Right forelimb (tissue), 1 donor: ENCODE measurements at places on chromosomes 2 and 18.
A peak's percentile ranks its signal among the peaks of the same experiment; 100 is the strongest.

DNA sequence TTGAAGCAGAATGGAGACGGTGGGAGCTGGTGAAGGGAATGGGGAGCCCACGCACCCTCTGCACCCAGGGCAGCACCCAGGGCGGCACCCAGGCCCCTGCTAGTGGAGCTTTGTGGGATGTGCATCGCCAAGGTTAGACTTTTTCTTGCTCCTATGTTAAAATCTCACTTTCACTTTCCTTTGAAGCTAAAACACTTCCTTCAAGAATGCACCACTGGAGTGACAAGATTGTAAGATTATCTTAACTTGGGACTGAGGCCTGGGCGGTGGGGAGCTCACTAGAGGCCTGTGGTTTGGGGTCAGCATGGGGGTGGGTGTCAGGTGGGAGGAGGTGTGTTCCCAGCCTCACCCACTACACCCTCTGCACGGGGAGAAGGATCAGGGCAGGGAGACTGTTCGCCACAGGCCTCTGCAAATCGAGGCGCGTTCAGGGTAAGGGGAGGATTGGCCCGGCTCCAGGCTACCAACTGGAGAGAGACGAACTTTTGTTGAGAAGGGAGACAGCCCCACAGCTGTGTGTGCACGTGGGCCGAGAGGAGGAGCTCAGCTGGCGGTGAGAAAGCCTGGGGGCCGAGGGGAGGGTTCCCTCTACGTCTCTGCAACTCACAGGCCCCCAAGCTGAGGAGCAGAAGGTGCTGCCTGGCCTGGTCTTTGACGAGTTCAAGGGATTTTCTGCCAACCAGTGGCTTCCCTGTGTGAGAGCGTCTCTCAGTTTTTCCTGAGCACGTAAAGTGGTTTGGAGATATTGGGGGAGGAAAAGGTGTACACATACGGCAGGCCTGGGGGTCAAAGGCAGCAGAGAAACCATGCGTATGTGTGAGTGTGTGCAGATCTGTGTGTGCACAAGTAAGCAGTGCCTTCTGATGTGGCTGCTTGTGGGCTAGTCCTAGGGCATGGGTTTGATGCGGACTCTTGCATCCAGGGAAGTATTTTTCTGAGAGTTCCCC is 147.7 kb downstream of the KLHL29 start:
- peak; percentile 70 for DNase-seq

GRCh38 chr18:68033466-68033865 is 516.9 kb upstream of the DSEL start:
- no peak for DNase-seq

DNA sequence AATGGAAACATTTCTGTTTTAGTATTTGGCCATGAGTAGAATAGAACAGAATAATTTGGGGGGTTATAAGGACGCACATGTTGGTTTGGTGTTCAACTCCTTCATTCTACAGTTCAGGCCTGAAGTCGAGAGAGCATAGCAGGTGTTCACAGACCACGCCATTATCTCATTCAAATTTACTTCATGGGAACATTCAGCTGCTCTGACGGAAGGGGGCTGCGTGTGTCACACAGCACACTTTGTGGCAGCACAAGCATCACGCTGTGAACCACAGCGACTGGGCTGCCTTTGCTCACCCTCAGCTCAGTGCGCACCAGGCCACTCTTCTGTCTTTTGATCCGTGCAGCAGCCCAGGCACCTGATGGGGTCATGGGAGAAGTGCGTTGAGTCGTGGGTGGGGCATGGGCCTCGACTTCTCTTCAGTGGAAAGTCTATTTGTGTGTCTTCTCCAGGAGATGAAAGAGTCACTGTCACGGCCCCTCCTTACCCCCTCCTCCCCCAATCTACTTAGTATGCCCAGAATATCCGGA is 348.6 kb upstream of the SALL3 start:
- DNase-seq = peak; percentile 5

- DNase-seq = no peak
These were observed 84.3 kb downstream of the ASB1 start for GRCh38 chr2:238510911-238511613.

DNA sequence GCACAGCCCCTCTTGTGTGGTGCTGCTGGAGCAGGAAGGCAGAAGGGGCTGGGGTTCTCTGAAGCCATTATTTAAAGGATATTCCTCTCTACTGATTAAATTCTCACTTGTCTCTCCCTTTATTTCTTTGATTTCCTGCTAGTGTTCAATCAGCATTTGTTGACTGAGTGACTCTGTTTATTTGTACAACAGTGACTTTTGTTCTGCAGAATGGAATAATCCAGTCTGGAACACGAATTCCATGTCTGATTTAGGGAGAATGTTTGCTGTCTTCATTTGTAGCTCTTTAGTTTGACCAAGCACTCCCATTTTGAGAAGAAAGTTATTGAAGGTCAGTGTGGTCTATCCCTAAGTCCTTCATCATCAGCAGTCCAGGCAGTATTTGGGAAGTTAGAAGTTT is 141.2 kb downstream of the SETBP1 start:
- no peak for DNase-seq

DNA sequence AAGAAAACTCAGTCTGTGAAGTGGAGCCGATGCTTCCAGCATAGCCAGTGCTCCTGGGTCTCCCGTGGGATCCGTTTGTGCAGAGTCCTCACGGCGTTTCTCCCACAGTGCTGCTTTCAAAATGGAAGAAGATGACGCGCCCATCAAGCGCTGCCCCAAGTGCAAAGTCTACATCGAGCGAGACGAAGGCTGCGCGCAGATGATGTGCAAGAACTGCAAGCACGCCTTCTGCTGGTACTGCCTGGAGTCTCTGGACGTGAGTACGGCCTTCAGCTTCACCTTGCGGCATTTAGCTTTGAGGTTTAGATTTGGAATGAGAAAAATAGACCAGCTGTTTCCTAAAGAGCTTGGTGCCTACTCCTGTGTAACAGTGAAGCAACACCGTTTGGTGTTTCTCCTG is 107.0 kb downstream of the RNF144A start:
- no peak for DNase-seq

- DNase-seq = no peak
These were observed 62.1 kb upstream of the REL start for GRCh38 chr2:60819155-60819862.

DNA sequence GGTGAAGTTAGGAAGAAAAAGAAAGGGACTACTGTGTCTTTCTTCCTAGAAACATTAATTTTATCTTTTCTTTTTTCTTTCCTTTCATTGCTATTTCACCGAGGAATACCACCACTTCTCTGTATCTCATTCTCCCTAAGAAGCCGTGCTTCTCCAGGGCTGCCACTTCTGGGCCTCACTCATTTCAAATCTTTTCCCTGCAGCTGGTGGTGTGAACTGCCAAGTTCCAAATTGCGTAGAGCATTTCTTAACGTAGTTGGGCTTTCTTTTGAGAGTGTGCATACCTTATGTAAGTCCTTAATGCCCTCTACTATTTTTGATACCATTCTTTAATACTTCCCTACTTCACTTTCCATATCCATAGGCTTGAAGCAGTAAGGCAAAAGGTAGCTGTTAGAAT is 66.7 kb upstream of the CYP1B1 start:
- DNase-seq = no peak

DNA sequence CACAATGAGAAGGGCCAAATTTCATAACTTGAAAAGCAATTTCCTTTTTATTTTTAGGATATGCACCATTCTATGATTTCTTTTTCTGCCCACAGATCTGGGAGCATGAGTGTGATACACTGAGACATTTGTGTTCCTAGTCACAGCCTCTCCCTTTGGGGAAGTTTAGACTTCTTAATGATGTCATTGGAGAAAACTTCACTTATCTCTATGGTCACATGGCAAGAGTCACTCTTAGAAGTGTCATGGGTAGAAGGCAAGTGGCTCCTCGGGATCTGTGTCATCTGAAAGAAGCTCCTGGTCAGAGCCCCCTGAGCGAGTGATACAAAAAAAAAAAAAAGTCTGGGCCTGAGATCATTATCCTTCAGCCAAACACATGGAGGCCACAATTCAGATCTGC is 62.5 kb upstream of the LGALSL start:
- DNase-seq = no peak

- DNase-seq = no peak
These were observed 54.7 kb downstream of the SERPINB7 start for GRCh38 chr18:63829886-63830285.

- DNase-seq = no peak
These were observed 42.2 kb downstream of the UPP2 start for GRCh38 chr2:158143703-158144360.

DNA sequence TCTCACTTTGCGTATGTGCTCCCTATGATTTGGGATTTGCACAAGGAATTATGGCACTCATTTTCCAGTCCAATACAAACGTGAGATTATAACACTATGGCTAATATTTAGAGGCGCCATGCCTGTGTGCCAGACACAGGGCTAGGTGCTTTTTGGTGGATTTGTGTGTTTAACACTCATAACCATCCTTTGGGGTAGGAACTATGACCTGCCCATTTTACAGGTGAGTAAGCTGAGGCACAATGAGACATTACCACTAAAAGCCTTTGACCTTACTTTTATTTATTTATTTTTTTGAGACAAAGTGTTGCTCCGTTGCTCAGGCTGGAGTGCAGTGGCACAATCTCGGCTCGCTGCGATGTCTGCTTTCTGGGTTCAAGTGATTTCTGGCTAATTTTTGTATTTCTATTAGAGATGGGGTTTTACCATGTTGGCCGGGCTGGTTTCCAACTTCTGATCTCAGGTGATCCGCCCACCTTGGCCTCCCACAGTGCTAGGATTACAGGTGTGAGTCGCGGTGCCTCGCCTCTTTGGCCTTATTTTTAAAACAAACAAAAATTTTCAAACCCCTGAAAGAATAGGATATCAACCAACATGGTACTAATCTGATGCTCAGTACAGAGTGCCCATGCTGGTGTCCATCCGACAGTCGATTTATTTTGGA is 26.6 kb upstream of the GLI2 start:
- DNase-seq = no peak

DNA sequence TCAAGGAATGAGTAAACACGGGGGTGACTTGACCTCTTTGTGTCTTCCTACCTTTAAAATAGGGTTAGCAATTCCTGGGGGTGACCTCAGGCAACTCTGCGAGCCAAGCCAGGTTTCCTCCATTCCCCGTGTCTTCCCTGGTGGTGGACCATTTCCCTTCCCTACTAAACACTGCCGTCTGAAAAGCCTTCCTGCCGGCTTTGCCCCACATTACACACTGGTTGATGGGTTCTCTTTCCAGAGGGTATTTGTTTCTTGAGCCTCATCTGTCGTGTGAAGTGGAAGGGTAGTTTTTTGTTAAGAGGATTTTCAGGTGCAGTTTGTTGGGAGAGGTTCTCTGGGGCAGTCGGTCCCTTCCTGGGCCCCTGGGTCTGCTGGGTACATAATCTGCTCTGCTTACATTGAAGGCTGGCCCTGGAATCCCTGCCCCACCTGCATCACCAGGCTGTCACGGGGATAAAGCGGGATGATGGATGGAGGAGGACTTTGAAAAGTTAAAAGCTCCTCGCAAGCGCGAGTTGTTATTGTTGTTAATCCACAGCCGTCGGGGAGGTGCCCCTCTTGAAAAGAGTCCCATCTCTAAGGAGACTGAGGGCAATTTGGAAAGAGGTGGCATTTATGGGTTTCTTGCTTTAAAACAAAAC is 175.4 kb upstream of the SPRED2 start:
- no peak for DNase-seq

DNA sequence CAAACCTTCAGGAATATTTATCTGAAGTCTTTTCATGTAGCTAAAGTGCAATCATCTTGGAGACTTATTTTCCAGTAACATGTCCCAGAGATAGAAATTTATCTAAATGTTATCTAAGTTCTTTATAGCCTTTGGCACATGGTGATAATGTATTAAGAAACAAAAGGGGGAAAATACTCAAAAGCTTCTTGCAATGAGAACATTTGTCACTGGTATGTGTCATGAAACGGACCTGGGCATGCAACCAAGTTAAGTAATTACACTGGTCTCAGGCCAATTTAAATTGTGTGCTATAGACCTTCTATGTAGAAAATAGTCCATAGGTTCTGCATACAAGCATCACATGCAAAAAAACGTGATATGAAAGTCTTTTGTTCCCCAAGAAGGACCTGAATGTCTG is 136.2 kb downstream of the SLC8A1 start:
- no peak for DNase-seq

- DNase-seq = no peak
These were observed 528 bp downstream of the ATG9A start for GRCh38 chr2:219228911-219229304.

DNA sequence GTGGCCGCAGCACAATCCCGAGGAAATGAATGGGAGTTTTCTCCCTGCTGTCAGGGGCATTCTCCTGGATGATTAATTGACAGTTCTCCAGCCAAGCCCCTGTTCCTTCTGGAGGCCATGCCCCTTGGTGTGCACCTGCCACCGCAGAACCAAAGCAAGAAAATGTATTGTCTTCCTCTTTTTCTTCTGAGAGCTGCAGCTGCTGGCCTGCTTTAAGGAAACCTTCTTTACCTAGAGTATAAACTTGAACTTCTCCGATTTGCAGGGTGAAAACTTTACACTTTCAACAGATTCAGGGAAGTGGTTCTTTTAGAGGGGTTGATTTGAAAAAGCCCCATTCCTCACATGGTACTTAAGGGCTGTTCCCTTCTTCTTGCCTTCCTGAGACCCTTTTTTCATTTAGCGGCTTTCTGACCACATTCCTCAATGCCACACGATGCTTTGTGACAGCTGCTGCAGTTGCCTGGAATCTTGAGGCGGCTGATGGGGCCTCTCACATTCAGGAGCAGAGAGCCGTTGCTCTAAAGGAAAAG is 402.8 kb downstream of the TXNL1 start:
- no peak for DNase-seq

- DNase-seq = no peak
These were observed 210.7 kb downstream of the ARL4C start for GRCh38 chr2:234286118-234286598.

GRCh38 chr2:20250436-20250835 is 25.5 kb upstream of the SDC1 start:
- no peak for DNase-seq

GRCh38 chr18:57904535-57904934 is 101.4 kb upstream of the ATP8B1 start:
- no peak for DNase-seq

DNA sequence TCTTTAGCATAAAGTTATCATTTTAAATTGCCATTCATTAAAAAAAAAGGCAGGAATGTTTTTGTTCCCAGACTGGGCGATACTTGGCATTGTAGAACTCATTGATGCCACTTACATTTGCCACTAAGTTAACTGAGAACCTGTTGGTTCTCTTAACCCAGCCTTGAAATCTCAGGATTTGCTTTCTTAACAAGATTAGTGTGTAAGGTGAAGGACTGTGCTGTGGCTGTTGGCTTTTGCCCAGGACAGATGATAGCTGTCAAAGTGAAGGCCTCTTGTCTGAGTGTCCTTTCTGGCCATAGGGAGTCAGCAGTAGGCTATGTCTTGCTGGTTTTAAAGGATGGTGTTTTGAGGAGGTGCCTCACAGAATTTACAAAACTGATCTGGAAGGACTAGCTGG is 2.6 kb downstream of the DPYSL5 start:
- DNase-seq = no peak
